Adrenal gland (tissue), 19 donors: ENCODE measurements at places on chromosomes 6 and 20. TPM values are rescaled to one million over a fixed set of nuclear protein-coding genes. Genes with fewer than 3 reads are reported as not detected.

DNA sequence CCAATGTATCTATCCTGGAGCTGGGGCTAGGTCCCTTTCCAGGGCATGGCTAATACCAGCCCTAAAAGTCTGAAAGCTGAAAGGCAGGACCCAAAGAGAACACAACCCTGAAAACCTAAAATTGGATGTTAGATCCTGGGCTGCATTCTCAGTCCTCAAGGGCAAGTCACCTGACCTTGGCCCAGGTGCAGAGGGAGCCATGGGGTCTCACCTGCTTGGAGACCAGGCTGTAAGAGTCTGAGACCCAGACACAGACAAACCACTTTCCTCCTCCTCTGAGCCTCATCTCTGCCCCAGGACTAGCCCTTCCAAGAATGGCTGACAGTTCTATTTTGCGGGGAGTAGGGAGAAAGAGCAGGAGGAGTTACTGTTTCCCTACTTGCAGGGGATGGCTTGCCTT, 60.0 kb downstream of the EFCAB8 start:
- no peak for DNase-seq

DNA sequence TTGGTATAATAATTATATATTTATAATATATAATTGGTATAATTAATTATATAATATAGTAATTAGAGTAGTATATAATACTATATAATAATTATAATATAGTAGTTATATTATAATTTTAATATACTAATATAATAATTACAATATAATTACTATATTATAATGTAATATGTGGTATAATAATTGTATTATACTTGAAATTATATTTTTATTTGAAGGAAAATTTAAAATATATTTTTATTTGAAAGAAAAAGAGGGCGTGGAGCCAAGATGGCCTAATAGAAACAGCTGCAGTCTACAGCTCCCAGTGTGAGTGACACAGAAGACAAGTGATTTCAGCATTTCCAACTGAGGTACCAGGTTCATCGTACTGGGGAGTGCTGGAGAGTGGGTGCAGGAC, 365.9 kb downstream of the MMUT start:
- DNase-seq = no peak

The MPIG6B gene
- total RNA-seq = not detected

DNA sequence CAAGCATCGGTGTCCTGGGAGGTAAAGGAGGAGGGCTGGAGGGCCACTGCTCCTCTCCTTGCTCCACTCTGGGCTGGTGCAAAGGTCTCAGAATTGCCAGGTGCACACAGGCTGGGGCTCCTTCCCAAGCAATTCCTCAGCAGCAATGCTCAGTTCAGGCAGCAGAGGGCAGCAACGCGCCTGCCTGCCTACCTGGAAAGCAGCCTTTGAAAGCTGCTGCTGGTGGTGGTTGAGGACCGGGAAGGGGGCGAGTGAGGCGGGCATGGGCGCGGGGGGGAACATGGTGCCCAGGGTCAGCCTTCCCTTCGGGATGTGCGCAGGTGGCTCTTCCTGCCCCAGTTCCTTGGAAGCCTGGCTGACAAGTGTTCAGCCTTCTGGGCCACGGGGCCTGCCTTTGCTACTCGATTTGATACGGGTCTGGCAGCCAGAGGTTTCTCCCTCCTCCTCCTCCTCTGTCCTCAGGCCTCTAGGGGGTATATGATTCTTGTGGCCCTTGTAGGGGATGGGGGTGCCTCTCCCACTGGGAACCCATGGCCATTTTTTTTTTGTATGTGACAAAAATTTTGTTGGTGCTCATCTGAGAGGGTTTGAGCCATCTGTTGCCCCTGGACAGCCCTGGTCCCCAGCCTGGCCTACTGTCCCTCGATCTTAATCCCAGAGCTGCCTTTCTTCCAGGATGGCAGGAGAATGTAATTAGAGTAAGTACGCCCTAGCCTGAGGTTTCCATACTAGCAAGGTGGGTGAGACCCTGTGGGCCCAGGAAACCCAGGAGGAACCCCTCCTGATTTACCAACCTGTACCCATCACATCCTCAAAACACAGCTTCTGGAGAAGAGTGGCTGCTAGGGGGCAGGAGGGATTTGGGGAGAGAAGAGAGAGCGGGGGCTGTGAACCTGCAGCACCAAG, 20.1 kb downstream of the MRPS18A start:
- peak; percentile 86 for DNase-seq

DNA sequence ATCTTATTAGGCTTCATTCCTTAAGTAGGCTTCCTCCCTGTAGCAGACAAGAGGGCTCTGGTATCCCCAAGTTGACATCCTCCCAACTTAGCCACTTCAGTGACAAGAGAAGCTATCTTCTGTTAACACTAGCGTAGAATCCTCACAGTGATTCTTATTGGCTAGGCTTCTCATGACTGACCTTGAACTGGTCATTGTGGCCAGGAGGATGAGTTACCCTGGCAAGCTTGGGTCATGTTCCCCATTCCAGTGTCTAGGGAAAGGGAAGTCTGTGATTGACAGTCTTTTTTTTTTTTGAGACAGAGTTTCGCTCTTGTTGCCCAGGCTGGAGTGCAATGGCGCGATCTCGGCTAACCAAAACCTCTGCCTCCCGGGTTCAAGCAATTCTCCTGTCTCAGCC, 7.1 kb downstream of the CDKAL1 start:
- DNase-seq = no peak
